Kidney capillary endothelial cell (primary cell): ENCODE measurements at places on chromosomes 7 and 10.

DNA sequence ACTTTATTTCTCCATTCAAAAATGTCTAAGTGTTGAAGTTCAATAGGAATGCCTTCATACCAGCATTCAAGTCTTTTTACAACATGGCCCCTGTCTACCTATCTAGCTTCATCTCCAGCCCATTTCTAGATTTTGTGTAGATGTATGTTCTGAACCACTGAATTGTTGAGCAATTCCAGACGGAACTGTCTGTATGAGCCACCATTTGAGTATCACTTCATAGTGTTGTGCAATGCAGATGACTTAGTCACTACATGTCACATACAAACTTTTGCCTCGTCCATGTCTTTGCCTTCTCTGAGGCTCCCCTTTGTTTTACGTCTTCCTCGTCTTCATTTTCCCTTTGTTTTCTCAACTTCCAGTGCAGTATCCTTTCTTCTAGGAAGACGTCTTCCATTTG, 118.1 kb downstream of the INHBA start:
- no peak for DNase-seq

GRCh38 chr10:43224321-43224720, 42.5 kb downstream of the RASGEF1A start:
- no peak for DNase-seq

DNA sequence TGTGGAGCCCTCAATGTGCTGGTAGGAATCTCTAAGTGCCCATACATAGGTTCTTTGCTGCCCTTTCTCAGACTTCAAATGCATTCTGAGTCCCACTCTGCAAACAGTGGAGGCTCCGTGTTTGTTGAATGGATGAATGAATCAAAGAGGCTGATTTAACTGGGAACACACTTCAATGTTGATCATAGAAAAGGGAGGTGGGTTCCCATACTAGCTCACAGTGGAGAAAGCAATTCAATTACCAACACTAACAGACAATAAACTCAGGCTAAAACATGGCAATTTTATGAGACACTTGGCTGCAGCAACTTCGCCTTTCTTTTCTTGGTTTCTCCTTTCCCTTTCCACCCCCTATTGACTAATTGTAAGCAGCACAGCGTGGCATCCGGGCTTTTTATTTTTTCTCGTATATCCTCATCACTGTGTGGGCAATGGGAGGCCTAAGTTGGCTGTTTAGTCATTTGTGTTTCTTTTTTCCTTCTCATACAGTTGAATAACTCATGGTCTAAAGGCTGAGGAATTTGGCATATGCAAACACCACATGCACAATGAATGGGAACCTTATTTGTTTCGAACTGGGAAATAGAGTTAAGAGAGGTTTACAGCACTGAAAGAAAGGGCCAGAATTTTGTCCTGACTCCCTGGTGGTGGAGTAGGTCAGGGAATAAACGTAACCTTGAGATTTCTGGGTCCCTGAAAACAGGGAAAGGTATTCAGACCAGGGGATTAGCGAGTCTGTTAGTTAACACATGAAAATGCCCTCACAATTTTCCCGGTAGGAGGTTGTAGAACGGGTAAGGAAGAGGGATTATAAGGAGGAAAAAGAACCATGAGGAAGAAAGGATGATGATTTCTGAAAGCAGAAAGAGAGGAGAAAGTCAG, 858.5 kb downstream of the KCNMA1 start:
- no peak for DNase-seq

DNA sequence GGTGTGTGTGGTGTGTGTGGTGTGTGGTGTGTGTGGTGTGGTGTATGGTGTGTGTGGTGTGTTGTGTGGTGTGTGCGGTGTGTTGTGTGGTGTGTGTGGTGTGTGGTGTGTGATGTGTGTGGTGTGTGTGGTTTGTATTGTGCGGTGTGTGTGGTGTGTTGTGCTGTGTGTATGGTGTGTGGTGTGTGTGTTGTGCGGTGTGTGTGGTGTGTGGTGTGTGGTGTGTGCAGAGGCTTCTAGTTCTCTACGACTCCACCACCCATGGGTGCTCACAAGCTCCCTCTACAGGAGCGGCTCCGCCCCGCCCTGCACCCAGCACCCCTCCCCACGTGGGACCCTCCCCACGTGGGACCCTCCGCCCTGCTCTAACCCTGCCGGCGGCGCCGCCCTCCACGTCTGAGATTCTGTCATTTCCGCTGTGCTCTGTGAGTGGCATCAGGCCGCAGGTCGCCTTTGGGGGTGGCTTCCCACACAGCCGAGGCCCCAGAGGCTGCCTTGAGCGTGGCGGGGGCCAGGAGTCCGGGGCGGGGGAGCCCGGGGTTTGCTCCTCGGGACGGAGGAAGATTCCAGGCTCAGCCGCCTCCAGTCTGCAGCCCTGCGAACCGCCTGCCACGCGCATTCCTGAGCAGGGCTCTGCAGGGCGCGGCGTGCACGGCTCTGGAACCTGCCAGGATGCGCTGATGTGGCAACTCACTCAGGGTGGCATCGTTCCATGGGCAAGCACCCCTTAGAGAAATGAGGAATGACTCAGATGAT, 37.0 kb upstream of the DNAJB6 start:
- no peak for DNase-seq

- DNase-seq, result peak; percentile 81
Observed at GRCh38 chr7:18895456-18895855, 222.0 kb downstream of the TWIST1 start.

DNA sequence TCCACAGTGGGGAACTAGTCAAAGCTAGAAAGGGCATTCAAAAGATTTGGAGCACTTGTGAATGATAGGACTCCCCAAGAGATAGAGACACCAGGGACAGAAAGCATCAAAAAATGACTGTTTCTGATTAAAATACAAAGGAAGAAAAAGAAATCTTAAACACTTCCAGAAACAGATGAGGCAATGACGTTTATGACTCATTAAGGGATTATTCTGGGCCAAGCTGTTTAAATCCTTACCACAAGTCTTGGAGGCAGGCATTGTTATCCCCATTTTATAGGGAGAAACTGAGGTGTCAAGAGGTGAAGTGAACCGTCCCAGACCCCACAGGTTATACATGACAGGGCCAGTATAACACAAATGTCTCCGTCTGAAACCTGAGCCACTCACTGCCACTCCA, 68.3 kb upstream of the AMPH start:
- DNase-seq, result no peak

DNA sequence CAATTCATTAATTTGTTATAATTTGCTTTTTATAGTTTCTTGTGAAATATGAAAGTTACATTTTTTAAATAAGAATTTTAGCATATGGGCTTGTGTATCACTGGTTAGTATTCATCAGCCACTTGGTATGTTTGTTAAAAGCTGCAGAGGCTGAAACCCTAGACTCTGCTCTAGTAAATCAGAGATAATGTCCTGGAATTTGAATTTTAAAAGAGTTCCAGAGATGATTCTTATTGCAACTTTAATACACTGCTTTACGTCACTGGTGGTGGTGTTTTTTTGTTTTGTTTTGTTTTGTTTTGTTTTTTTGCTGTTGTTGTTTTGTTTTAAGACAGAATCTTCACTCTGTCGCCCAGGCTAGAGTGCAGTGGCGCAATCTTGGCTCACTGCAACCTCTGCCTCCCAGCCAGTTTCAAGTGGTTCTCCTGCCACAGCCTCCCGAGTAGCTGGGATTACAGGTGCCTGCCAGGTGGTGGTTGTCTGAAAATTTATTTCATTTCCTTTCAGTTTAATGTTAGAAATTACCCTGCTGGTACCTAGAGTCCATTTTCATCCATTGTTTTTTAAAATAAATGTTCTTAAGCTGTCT, 43.8 kb downstream of the PTPN12 start:
- DNase-seq, result no peak

DNA sequence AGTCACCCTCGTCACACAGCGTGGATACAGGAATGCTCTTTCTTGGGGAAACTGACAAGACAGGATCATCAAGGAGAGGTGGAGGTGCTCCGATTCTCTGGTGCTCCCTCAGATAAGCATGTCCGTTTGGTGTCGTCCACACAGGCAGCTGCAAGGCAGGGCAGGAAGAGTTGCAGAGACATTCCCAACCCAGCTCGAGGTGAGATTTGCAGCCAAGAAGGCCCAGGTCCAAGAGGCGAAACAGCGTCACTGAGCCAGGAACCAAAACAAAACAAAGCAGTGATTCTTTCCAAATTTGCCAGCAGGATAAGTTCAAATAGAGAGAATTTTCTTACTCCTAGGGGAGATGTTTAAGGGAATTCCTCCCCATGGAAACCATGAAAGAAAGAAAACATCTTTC, 386.5 kb upstream of the PFKP start:
- no peak for DNase-seq

DNA sequence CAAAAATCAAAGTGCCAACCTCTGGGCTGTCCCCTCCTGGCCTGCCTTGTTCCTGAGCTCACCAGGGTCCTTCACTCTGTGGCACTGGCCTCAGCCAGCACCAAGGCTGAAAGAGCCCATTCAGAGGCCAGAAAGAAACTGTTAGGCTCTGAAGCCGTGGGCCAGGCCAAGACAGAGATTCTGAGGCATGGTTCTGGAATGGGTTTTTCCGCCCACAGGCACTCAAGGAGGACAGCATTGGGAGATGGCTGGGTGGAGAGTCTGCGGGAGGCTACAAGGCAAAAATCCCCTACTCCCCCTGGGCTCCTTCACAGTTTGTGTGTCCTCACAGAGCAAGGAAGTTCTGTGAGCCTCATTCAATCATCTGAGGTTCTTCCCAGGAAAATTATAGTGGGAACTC, 31.7 kb downstream of the GRIFIN start:
- DNase-seq, result no peak

- no peak for DNase-seq
Observed at GRCh38 chr10:116001262-116001857, 271.6 kb downstream of the GFRA1 start.

- no peak for DNase-seq
Observed at GRCh38 chr7:1857487-1858421, 187.7 kb downstream of the ELFN1 start.

DNA sequence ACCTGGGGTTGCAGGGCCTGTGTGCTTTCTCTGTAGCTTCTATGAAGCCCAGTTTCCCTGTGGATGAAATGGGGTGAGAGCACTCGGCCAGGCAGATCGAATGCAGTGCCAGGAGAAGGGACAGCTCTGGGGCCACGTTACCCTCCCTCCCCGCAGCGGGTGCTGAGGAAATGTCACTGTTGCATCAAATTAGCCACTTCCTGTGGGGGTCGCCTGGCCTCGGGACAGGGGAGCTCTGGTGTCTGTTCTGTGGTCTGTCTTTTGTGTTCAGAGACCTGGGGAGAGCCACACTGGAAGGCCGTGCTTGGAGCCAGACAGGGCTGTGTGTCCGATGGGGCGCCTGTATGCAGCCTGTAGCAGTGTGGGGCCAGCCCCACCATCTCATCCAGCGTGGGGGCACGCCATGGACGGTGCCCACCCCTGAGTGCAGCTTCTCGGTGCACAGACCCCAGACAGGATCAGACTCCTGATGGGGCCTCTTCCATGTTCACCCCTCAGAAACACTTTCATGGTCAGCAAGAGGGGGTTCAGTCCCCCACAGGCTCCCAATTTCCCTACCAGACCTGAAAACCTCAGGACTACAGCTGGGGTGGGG, 13.6 kb downstream of the TTYH3 start:
- DNase-seq, result peak; percentile 62

- DNase-seq, result no peak
Observed at GRCh38 chr7:630111-630511, 96.4 kb upstream of the DNAAF5 start.

GRCh38 chr10:119786117-119786769, 60.4 kb downstream of the INPP5F start:
- no peak for DNase-seq

- DNase-seq, result no peak
Observed at GRCh38 chr10:10392511-10392910, 625.2 kb upstream of the CELF2 start.

DNA sequence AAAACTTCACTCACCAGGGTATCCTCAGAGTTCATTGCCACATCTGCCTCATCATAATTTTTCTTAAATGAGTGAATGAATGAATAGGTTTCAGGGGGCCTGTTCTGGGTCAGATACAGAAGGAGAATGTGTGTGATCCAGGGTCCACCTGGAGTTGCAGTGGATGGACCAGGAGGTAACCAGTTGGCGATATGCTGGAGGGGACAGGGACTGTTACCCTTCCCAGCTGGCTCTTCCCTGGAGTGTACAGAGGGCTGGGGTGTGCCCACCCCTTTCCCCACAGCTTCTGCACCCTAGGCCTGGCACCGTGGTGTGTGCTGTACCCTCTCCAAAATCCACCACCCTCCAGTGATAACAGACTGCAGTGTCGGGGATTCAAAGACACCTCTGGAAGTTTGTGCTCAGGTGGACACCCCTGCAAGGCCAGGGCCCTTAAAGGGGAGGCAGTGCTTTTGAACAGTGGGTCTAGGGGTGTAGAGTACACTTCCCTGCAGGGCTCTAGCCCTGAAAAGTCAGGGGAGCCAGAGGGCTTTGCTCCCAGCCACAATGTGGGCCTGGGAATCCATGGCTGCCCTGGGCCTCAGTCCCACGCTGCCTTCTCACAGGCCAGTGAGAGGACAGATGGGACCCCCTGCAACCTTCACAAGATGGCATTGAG, 134.4 kb upstream of the UNC5B start:
- DNase-seq, result no peak

GRCh38 chr10:89909752-89910151, 208.4 kb downstream of the KIF20B start:
- DNase-seq, result no peak

GRCh38 chr7:7861211-7861633, 107.4 kb upstream of the GLCCI1 start:
- DNase-seq, result peak; percentile 67

- DNase-seq, result no peak
Observed at GRCh38 chr7:37068902-37069301, 344.6 kb upstream of the AOAH start.

GRCh38 chr7:93923942-93924341, 2.4 kb downstream of the GNG11 start:
- DNase-seq, result no peak

DNA sequence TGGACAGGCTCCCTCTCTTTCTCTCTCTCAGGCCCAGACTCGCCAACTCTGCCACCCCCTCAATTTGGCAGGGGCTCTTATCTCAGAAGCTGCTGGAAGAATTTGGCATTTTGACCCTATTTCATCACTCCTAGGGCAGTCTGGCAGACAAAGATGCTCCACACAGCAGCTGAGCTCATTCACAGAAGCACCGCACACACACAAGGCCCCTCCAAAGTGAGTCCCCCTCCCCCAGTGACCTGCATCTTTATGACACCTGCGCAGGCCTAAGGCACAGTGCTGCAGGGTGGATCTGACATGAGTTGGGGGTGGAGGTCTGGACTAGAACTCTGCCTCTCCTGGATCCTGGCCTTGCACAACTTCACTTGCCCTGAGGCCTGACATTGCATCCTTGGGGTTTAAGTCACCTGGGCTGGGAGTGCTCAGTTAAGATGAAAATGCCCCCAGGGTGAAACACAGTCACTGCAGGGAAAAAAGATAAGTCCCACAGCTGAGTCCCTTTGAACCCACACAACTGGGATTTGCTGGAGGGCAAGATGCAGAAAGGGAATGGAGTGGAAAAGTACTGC, 41.1 kb upstream of the DUSP5 start:
- DNase-seq, result no peak
